ENCODE measurements at places on chromosomes 6 and 20.

GRCh38 chr6:144340541-144341371, 55.6 kb downstream of the UTRN start:
- no peak for DNase-seq

- DNase-seq: no peak
These were observed 177.5 kb upstream of the MMS22L start for GRCh38 chr6:97460394-97461080.

DNA sequence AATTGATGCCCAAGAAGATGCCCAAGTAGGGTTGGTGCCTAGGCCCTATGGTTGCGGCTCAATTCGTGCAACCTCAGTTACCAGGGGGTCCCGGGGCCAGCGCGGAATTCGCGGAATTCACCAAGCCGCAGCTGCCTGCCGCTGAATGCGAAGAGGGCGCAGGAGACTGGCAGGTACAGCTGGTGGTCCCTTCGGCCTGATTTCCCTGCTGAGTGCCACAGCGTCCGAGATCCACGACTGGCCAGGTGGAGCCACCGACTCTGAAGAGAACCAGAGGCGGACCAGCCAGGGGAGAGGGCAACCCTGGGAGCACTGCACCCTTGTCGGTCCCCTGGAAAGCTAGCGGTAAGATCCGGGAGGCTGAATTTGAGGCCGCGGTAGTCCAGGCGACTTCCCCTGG, 6.8 kb upstream of the TFAP2D start:
- DNase-seq: no peak

DNA sequence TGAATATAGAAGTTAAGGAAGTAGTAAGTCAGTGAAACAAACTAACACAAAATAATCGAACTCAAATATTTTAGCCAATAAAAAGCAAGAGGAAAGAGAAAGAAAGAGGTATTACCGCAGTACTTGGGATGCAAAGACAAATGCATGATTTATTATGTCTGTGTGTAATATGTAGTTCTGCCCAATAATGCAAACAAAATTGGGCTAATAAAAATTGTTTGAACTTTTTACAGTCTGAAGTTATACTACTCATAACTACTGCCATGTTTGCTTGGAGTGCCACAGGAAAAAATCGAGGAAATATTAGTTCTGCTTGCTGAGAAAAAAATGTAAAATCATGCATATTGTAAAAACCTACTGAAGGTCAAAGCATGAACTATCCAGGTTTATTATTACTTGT, 360.3 kb upstream of the KCNQ5 start:
- DNase-seq: no peak

DNA sequence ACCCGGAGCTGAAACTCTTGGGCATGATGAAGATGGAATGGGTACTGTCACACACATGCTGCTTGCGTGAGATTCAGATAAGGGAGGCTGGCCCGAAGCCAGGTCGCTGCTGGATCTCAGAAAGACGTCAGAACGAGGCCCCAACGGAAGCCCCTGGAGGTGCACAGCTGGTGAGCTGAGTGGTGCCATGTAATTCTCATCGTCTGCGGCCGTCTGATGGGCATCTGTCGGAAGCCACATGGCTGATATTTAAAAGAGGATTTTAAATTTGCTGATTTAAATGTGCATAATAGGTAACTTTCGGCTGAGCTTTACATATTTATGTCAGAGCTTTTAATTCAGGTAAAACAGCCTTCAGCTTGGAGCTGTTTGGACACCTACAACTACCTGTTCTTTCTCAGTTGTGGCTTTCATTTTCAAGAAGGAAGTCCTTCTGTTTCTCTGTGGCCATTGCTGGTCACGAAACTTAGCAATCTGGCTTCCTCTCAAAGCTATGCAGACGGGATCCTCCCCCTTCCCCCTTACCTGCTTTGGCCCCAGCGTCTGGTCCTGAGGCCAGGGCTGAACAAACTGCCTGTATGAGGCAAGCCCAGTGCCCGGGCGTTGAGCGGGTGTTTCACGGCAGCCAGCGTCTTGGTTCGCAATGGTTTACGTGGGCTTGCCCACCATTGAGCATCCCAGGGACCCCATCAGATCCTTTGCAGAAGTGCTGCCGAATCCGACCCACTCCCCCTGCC, 9.2 kb downstream of the SLCO4A1 start:
- DNase-seq: peak; percentile 93

Data from T-cell (primary cell).